ENCODE measurements at places on chromosomes 6 and 20. TPM values are rescaled to one million over a fixed set of nuclear protein-coding genes. Genes with fewer than 3 reads are reported as not detected.

GRCh38 chr6:81977486-81977885, 225.0 kb upstream of the TENT5A start:
- H3K27me3 ChIP-seq: no peaks in the 10 kb centered on the region
- H3K4me3 ChIP-seq: no peak overlapping the region
- H3K36me3 ChIP-seq: no peaks in the 10 kb centered on the region
- H3K27ac ChIP-seq: no peak overlapping the region
- peaks cover 13% of the 10 kb centered on the region for H3K4me1 ChIP-seq
- no peak for DNase-seq

Gene DPPA5
- total RNA-seq: not detected

- peaks cover 43% of the 10 kb centered on the region for H3K27me3 ChIP-seq
- no peaks in the 10 kb centered on the region for H3K36me3 ChIP-seq
- H3K4me3 ChIP-seq: no peak overlapping the region
- DNase-seq: no peak
Observed at GRCh38 chr20:48532028-48532427, 295.8 kb downstream of the PREX1 start.

GRCh38 chr6:39808964-39809363, 16.8 kb downstream of the DAAM2 start:
- no peak for DNase-seq
- no peaks in the 10 kb centered on the region for H3K27me3 ChIP-seq
- H3K27ac ChIP-seq: no peak overlapping the region
- H3K4me1 ChIP-seq: no peaks in the 10 kb centered on the region
- no peaks in the 10 kb centered on the region for H3K36me3 ChIP-seq

- H3K4me1 ChIP-seq: no peaks in the 10 kb centered on the region
- no peaks in the 10 kb centered on the region for H3K27me3 ChIP-seq
- peak; percentile 98 for DNase-seq
Observed at GRCh38 chr6:121780325-121781321, 345.2 kb downstream of the GJA1 start.

Gene SPACA1
- not detected for total RNA-seq
